ENCODE measurements at places on chromosomes 7 and 10.
A peak's percentile ranks its signal among the peaks of the same experiment; 100 is the strongest.

DNA sequence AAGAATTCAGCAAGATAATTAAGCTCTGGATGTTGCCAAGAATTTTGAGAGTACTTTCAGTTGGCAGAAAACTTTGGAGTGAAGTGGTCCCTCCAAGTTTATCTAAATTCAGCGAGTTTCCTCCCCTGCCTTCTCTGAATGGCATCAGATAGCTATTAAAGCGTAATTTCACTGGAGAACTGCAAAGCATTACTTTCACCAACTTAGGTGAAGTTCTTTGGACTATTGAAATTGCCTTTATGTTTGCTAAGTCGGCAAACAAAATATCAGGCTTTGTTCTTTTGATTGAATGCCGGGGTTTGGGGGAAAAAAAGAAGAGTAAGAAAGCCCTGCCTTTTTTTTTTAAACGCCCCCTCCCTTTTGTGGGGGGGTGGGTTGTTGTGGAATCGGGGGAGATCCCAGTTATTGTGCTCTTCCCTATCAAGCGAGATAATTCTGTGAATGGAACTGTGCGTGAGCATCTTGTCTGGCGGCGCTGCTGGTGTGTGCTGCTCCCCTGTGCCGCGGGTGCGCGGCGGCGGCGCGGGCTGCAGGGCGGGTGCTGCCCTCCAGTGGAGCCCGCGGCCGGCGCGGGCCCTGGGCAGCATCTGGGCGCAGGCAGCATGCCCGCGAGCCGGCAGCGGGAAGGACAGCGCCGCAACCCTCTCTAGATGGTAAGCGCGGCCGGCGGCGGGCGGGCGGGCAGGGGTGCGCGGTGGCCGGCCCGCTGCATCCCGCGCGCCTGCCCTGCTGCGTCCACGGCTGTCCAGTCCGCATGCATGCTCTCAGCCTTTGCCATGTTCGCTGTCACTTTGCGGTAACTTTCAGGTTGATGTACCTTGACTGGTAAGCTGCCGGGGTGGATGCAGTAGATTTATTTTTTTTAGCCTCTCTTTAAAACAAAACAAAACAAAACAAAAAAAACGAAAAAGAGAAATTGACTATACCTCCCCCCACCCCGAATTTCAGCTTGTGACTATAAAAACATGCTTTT, 176.5 kb downstream of the TCF7L2 start:
- DNase-seq, result peak; percentile 69

- no peak for DNase-seq
Measured at GRCh38 chr7:121394709-121395140, 1.4 kb downstream of the FAM3C start.

- DNase-seq, result no peak
Measured at GRCh38 chr10:132319853-132320653, 11.9 kb upstream of the LRRC27 start.

DNA sequence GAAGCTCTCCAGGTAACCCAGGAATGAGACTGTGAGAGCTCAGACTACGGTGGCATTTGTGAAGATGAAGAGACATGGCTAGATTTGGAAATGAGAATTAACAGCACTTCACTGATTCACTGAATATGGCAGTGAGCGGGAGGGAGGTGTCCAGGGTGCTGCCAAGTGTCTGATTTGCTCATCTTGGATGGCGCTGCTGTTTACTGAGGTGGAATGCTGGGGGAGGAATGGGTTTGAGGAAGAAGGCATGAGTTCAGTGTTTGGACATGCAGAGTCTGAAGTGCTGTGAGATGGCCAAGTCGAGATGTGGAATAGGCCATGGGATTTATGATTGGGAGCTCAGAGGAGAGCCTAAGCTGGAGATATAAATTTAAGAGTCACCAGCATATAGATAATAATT, 437.1 kb upstream of the NPVF start:
- no peak for DNase-seq

- DNase-seq, result no peak
Measured at GRCh38 chr7:19744075-19744474, 29.3 kb downstream of the TMEM196 start.

DNA sequence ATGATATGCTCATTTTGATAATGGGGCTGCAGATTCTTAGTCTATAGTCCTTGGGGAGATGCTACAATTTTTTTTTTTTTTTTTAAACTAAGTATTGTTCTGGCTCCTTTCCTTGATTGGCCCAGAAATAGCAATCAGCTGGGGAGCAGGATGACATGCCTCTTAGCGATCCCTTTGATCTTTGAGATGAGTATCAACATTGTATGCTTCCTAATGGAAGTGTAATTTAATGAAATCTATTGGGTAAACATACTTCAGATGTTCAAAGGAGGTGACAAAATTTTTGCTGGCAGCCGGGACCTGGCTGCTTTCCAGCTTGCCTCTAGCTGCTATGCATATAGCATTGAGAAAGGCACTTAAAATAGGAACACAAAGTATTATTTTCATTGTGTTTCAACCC, 43.5 kb downstream of the VTI1A start:
- DNase-seq, result peak; percentile 86

GRCh38 chr7:38318803-38319416, 45.5 kb upstream of the TARP start:
- DNase-seq, result peak; percentile 72

DNA sequence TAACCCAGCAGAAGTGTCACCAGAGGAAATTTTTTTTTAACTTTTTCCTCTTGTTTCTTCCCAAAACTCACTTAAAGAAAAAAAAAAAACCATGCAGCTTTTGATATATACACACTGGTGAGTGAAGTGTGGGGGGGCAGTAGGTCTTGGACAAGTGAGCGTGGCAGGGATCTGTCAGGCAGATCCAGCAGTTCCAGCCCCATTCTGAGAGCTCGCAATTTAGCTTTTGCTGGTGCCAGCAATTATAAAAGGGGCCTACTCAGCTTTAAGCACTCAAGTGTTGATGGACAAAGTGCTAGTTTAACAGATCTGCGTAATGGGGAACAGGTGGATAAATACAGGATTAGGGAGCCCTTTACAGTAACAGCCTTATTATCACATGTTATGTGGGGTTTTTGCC, 619.2 kb upstream of the GALNT17 start:
- no peak for DNase-seq

DNA sequence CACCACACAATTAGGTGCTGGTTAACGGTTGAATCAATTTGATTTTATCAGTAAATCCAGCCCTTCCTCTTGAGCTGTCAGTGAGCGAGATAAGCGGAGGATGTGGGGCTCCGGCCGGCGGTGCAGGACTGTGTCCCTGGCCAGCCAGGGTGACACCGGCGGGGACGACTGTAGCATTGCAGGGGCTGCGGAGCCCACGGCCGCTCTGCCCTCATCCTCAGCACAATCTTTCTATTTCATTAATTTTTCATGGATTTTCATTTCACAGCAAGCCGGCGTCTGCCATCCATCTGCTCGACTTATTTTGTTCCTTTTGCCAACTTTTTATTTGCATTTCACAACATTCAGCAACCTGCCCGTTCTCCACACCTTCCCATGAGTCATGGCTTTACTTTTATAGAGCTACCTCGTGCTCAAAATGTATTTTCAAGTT, 4.7 kb downstream of the ADARB2 start:
- no peak for DNase-seq

GRCh38 chr7:5083311-5083711, 37.7 kb downstream of the RBAK start:
- DNase-seq, result peak; percentile 50

- no peak for DNase-seq
Measured at GRCh38 chr10:2992401-2993198, 74.7 kb upstream of the PFKP start.

DNA sequence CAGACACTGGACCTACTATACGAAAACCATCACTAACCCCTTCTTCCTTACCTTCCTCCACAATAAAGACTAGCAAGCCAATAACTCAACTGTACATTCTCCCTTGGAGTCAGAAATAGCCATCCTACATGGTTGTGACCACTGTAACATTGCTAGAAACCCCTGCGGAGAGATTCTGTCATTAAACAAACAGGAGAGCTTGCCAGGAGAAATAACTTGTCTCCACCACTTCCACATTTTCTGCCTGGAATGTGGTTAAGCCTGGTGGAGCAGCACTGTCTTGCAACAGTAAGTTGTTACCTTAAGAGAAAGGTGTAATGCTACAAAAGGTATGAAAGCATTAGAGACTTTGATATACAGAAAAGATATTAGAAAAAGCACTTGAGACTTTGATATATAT, 45.8 kb downstream of the THSD7A start:
- no peak for DNase-seq

- no peak for DNase-seq
Measured at GRCh38 chr7:82566752-82567151, 123.2 kb upstream of the CACNA2D1 start.

DNA sequence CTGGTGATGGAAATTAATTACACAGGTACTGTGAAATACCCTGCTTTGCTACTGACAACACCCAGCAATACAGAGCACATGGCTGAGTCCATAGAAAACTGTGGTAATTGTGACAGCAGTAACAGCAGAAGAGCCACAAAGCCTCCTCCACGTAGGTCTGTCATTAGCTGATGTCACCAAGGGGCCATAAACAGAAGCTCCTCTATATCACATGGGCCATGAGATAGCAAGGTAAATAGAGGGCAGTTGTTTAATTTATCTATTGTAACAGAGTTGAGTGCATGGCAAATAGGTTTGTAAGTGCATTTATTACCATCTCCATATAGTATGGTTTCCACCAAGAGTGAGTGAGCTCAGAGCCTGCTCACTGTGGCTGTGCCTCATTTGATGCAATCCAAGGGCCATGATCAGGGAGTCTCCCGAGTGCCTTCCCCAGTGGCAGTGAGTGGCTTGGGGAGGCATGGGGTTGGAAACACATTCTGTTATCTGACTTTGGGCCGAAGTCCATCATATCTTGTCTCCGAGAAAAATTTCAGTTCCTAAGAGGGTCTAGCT, 281.2 kb downstream of the SKAP2 start:
- no peak for DNase-seq

GRCh38 chr7:119733127-119733879, 539.7 kb upstream of the KCND2 start:
- no peak for DNase-seq

DNA sequence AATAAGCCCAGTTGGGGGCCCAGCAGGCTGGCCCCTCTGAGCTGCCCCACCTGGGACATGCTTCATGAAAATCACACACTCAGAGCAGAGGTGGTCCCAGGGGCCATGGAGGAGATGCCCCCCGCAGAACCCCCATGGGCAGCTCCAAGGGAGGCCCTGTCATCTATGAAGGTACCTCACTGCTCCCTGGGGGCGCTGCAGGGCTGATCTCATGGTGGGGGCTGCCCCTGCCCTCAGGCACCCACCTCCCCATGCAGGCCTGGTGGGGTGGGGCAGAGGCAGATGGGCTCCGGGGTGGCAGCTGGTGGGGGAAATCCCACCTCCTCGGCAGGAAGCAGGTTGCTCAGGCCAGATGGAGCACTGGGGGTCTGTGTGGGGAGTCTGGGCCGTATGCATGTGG, 60.5 kb downstream of the YKT6 start:
- no peak for DNase-seq

Measured in SK-N-DZ (cell line).